ENCODE measurements at places on chromosomes 1 and 21. TPM values are rescaled to one million over a fixed set of nuclear protein-coding genes. Genes with fewer than 3 reads are reported as not detected.

Gene PTPN22
- polyA plus RNA-seq = 0.62 TPM

Gene C1orf159
- 8.6 TPM for polyA plus RNA-seq

Gene RAB42
- 7.4 TPM for polyA plus RNA-seq

Gene AMIGO1
- 3.8 TPM for polyA plus RNA-seq

Gene SMIM1
- polyA plus RNA-seq = 6.3 TPM

Gene RGL1
- 45.9 TPM for polyA plus RNA-seq

Gene RFX5
- polyA plus RNA-seq = 46.3 TPM
